ENCODE measurements at places on chromosomes 7 and 10. TPM values are rescaled to one million over a fixed set of nuclear protein-coding genes. Genes with fewer than 3 reads are reported as not detected.

The ITIH5 gene
- total RNA-seq = not detected

The SPACDR gene
- total RNA-seq = 4.5 TPM

The OR6B1 gene
- total RNA-seq = not detected

The LHPP gene
- total RNA-seq = 8.4 TPM

The CREB3L2 gene
- 58.6 TPM for total RNA-seq

The SUN3 gene
- total RNA-seq = not detected

The HKDC1 gene
- 0.11 TPM for total RNA-seq

The FRMPD2 gene
- total RNA-seq = not detected

The PIK3CG gene
- total RNA-seq = 36.6 TPM

The THSD7A gene
- total RNA-seq = not detected

The NUTM2A gene
- 0.30 TPM for total RNA-seq

The ASB13 gene
- 15.5 TPM for total RNA-seq

The CRTAC1 gene
- not detected for total RNA-seq

DNA sequence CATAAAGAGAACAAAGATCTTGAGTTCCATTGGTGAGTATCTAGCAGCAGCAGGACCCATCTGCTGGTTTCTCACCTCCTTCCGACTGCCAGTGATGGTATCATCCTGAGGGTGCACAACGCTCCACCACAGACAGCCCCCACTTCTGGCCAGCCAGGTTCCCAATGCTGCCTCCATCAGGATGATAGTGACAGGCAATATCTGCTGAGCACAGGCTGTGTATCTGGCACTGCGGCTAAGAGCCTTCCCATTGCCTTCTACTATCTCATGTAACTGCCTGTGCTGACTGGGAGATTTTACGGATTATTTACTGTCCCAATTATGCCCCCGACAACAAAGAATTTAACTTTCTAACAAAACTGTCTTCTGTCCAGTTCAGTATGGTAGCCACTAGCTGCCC, 352.4 kb upstream of the AOAH start:
- peaks cover 15% of the 10 kb centered on the region for H3K4me1 ChIP-seq
- H3K4me3 ChIP-seq = no peak overlapping the region
- no peaks in the 10 kb centered on the region for H3K27me3 ChIP-seq

- no peak for DNase-seq
- H3K36me3 ChIP-seq = no peaks in the 10 kb centered on the region
- H3K27ac ChIP-seq = no peak overlapping the region
These were observed 817.9 kb downstream of the DNAJB9 start for GRCh38 chr7:109387530-109387929.

GRCh38 chr7:108030516-108030915, 27.6 kb upstream of the LAMB1 start:
- H3K4me1 ChIP-seq = no peaks in the 10 kb centered on the region
- no peak for DNase-seq
- no peak overlapping the region for H3K27ac ChIP-seq
- no peaks in the 10 kb centered on the region for H3K36me3 ChIP-seq
- H3K27me3 ChIP-seq = peaks cover 12% of the 10 kb centered on the region

- peaks cover 58% of the 10 kb centered on the region for H3K36me3 ChIP-seq
- H3K27me3 ChIP-seq = no peaks in the 10 kb centered on the region
- H3K4me3 ChIP-seq = peak overlapping the region; percentile 69
- peak overlapping the region; percentile 68 for H3K27ac ChIP-seq
- H3K4me1 ChIP-seq = peaks cover 63% of the 10 kb centered on the region
- no peak for DNase-seq
These were observed 3.8 kb downstream of the PRKCQ start for GRCh38 chr10:6576326-6576725.

DNA sequence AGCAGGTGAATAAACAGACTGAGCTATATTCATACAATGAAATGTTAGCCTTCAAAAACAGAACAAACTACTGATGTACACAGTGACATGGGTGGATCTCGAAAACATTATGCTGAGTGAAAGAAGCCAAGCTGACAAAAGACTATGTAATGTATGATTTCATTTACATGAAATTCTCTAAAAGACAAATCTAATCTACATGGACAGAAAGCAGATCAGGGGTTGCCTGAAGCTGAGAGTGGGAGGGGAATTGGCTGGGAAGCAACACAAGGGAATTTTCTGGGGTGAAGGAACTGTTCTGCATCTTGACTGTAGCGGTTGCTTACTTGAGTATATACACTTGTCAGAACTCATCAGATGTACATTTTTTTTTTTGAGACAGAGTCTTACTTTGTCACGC, 121.7 kb upstream of the SVIL start:
- no peak overlapping the region for H3K4me3 ChIP-seq
- H3K36me3 ChIP-seq = no peaks in the 10 kb centered on the region
- peaks cover 10% of the 10 kb centered on the region for H3K27me3 ChIP-seq

- H3K4me1 ChIP-seq = peaks cover 6% of the 10 kb centered on the region
- H3K27me3 ChIP-seq = peaks cover 37% of the 10 kb centered on the region
- no peaks in the 10 kb centered on the region for H3K36me3 ChIP-seq
- no peak overlapping the region for H3K27ac ChIP-seq
These were observed 2.4 kb downstream of the DKK1 start for GRCh38 chr10:52316500-52316899.

GRCh38 chr7:77529279-77529678, 7.8 kb upstream of the PTPN12 start:
- peaks cover 4% of the 10 kb centered on the region for H3K4me1 ChIP-seq
- H3K36me3 ChIP-seq = no peaks in the 10 kb centered on the region
- DNase-seq = no peak
- no peak overlapping the region for H3K27ac ChIP-seq

GRCh38 chr10:61673360-61673759, 10.6 kb downstream of the CABCOCO1 start:
- H3K27ac ChIP-seq = no peak overlapping the region
- peaks cover 3% of the 10 kb centered on the region for H3K27me3 ChIP-seq
- no peak overlapping the region for H3K4me3 ChIP-seq

DNA sequence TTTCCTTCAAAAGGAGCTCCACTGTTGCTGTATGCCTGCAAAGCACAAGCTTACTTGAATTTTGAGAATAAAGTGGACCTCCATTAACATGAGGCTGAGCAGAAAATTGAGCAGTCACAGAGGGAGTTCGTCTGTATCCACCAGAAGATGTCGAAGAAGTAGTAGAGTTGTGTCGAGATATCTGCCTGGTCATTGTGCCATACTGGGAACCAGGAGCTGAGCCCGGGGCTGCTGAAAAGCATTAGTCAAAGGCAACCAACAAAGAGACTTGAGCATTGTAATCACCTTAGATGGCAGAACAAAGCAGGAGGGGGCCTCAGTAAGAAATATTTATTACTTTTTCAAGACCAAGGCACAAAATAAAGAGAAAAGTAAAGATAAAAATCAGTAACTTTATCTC, 61.5 kb downstream of the PDSS1 start:
- DNase-seq = no peak
- no peak overlapping the region for H3K27ac ChIP-seq
- no peaks in the 10 kb centered on the region for H3K27me3 ChIP-seq
- H3K36me3 ChIP-seq = peaks cover 39% of the 10 kb centered on the region
- peaks cover 8% of the 10 kb centered on the region for H3K4me1 ChIP-seq
- H3K4me3 ChIP-seq = no peak overlapping the region

DNA sequence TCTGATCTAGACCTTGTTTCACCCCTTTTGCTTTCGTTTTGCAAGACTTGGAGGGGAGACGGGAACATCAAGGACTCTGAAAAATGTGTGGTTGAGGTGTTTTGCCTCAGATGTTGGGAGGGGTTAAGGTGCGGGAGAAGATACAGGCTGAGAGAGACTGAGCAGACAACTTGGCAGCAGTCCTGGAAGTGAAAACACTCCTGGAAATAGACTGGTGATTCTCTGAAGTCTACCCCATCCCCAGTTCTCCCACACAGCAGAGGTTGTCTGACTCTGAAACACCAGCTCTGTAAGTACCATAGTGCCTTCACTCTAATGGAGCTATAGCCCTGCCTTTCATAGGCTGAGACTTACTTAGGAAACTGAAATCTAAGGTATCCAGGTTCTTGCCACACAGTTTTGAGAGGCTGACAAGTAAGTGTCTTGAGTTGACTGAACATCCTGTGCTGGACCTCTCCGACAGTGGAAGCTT, 152.5 kb downstream of the PPP1R9A start:
- no peak overlapping the region for H3K27ac ChIP-seq
- no peaks in the 10 kb centered on the region for H3K27me3 ChIP-seq
- no peaks in the 10 kb centered on the region for H3K4me1 ChIP-seq
- no peak overlapping the region for H3K4me3 ChIP-seq

GRCh38 chr10:28326516-28327490, 23.9 kb upstream of the MPP7 start:
- H3K27me3 ChIP-seq = no peaks in the 10 kb centered on the region
- no peak overlapping the region for H3K27ac ChIP-seq
- H3K4me3 ChIP-seq = no peak overlapping the region
- H3K36me3 ChIP-seq = no peaks in the 10 kb centered on the region
- peaks cover 12% of the 10 kb centered on the region for H3K4me1 ChIP-seq

GRCh38 chr10:101617824-101618568, 29.9 kb downstream of the DPCD start:
- no peaks in the 10 kb centered on the region for H3K27me3 ChIP-seq
- no peak overlapping the region for H3K4me3 ChIP-seq
- no peak overlapping the region for H3K27ac ChIP-seq
- no peak for DNase-seq

GRCh38 chr10:107280293-107280692, 115.8 kb upstream of the SORCS1 start:
- no peaks in the 10 kb centered on the region for H3K4me1 ChIP-seq
- DNase-seq = no peak
- H3K27me3 ChIP-seq = no peaks in the 10 kb centered on the region
- no peak overlapping the region for H3K4me3 ChIP-seq
- no peak overlapping the region for H3K27ac ChIP-seq

DNA sequence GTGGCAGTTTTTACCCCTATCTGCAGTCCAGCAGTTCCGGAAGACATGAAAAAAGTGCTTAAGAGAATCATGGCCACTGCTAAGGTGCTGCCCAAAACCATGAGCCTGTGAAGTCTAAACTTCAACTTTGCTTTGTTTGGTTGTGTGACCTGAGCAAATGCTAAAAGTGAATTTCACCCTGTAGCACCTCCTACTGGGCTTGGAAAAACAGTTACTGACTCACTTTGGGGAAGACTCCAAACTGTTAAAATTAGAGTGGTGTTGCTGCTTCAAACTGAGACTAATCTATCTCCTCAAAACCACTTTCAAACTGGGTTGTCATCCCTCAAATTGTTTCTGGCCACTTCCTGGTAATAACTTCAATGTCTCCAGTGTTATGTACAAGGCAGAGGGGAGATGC, 21.3 kb downstream of the MKX start:
- DNase-seq = no peak
- H3K27ac ChIP-seq = no peak overlapping the region
- no peaks in the 10 kb centered on the region for H3K36me3 ChIP-seq
- no peaks in the 10 kb centered on the region for H3K4me1 ChIP-seq

- H3K36me3 ChIP-seq = no peaks in the 10 kb centered on the region
- H3K4me1 ChIP-seq = no peaks in the 10 kb centered on the region
- DNase-seq = no peak
- H3K4me3 ChIP-seq = no peak overlapping the region
These were observed 2.9 kb upstream of the IGFBP1 start for GRCh38 chr7:45885264-45885882.

- H3K27ac ChIP-seq = no peak overlapping the region
- H3K4me1 ChIP-seq = peaks cover 9% of the 10 kb centered on the region
- no peaks in the 10 kb centered on the region for H3K36me3 ChIP-seq
- peaks cover 24% of the 10 kb centered on the region for H3K27me3 ChIP-seq
- H3K4me3 ChIP-seq = no peak overlapping the region
- DNase-seq = no peak
These were observed 32.8 kb downstream of the CPVL start for GRCh38 chr7:29113384-29114102.

- peaks cover 10% of the 10 kb centered on the region for H3K4me1 ChIP-seq
- H3K27me3 ChIP-seq = no peaks in the 10 kb centered on the region
- H3K36me3 ChIP-seq = no peaks in the 10 kb centered on the region
- no peak overlapping the region for H3K4me3 ChIP-seq
- no peak overlapping the region for H3K27ac ChIP-seq
These were observed 209.9 kb downstream of the CHCHD3 start for GRCh38 chr7:132872034-132872433.

DNA sequence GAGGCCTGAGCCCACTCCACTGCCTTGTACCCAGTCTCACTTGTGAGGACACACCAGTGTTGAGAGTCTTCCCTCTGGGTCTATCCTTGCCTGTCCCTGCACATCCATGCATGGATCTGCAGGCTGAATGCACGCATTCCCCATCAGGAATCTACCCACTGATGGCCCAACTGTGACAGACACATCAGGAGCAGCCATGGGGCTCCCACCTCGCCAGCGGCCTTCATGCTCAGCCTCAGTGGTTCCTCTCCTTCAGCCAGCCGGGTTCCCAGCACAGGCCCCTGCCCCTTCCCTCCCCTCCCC, 21.3 kb downstream of the ANTXRL start:
- no peak for DNase-seq
- no peak overlapping the region for H3K27ac ChIP-seq
- H3K4me3 ChIP-seq = no peak overlapping the region
- H3K4me1 ChIP-seq = no peaks in the 10 kb centered on the region
- H3K36me3 ChIP-seq = no peaks in the 10 kb centered on the region

DNA sequence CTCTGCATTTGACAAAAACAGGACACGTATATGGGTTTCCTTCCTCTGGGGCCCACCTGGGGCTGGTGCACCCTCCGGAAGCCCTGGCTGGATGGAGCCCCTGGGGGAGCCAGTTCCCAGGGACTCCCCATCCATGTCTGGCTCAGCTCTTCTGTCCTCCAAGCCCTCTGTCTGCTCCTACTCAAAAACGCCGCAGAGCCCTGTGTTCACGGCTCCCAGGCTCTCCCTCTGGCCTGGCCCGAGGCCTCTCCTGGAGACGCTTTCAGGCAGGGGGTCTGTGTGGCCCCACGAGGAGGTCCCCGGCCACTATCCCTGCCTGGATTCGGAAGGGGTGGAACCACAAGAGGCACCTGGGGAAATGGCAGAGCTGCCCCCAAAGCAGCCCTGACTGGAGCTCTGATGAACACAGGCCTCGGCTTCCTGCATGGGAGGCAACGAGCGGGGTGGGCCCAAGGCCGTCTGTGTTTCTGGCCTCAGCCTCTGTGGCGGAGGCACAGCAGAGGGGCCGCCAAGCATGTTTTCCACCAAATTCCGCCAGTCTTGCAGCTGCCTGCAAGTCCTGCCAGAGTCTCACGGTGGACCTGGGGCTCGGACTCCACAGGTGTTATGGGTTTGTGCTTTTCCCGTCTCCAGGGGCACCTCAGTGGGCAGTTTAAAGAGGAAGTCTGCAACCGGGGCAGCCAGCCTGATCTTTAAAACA, 22.6 kb upstream of the INPP5A start:
- no peaks in the 10 kb centered on the region for H3K36me3 ChIP-seq
- H3K4me1 ChIP-seq = no peaks in the 10 kb centered on the region
- H3K4me3 ChIP-seq = no peak overlapping the region
- H3K27me3 ChIP-seq = no peaks in the 10 kb centered on the region

GRCh38 chr7:12802070-12802469, 114.6 kb downstream of the ARL4A start:
- no peak for DNase-seq
- no peaks in the 10 kb centered on the region for H3K36me3 ChIP-seq
- H3K4me1 ChIP-seq = peaks cover 13% of the 10 kb centered on the region
- peaks cover 3% of the 10 kb centered on the region for H3K27me3 ChIP-seq

GRCh38 chr10:32379318-32379949, 32.5 kb upstream of the EPC1 start:
- peaks cover 3% of the 10 kb centered on the region for H3K36me3 ChIP-seq
- peaks cover 17% of the 10 kb centered on the region for H3K4me1 ChIP-seq

- peaks cover 3% of the 10 kb centered on the region for H3K27me3 ChIP-seq
- H3K27ac ChIP-seq = no peak overlapping the region
- no peaks in the 10 kb centered on the region for H3K36me3 ChIP-seq
- H3K4me1 ChIP-seq = peaks cover 3% of the 10 kb centered on the region
- no peak for DNase-seq
- H3K4me3 ChIP-seq = no peak overlapping the region
These were observed 26.0 kb upstream of the PRLHR start for GRCh38 chr10:118621304-118621942.

GRCh38 chr10:69307434-69307833, 29.1 kb downstream of the HK1 start:
- peaks cover 5% of the 10 kb centered on the region for H3K4me1 ChIP-seq
- H3K4me3 ChIP-seq = no peak overlapping the region
- H3K27me3 ChIP-seq = peaks cover 2% of the 10 kb centered on the region
- DNase-seq = no peak

Data from activated T-helper 2 cell treated with anti-CD3 and anti-CD28 coated beads, Interferon-gamma antibody, Interleukin-2, Interleukin-4, amounts not matched to agents 10 μg/mL and 5 μg/mL and 100 μg/mL, durations not matched to agents 14 hours and 24 hours and 36 hours (primary cell).